IMR-90 (cell line): ENCODE measurements at places on chromosomes 12 and 14. TPM values are rescaled to one million over a fixed set of nuclear protein-coding genes. Genes with fewer than 3 reads are reported as not detected.
A peak's percentile ranks its signal among the peaks of the same experiment; 100 is the strongest.

DNA sequence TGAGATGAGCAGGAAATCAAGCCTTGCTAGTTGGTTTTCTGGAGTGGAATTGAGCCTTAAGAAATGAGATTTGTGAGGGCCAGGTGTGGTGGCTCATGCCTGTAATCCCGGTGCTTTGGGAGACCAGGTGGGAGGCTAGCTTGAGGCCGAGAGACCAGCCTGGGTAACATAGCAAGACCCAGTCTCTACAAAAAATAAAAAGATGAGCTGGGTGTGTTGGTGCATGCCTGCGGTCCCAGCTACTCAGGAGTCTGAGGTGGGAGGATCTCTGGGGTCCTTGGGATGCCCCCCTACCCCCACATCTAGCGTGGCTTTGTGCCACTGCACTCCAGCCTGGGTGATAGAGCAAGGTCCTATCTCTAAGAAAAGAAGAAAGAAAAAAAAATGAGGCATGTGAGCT lies 104.2 kb upstream of the RTL1 start:
- H3K27me3 ChIP-seq: no peaks in the 10 kb centered on the region
- DNase-seq: no peak
- H3K4me1 ChIP-seq: peaks cover 24% of the 10 kb centered on the region
- peaks cover 50% of the 10 kb centered on the region for H3K36me3 ChIP-seq
- no peak overlapping the region for H3K4me3 ChIP-seq

DNA sequence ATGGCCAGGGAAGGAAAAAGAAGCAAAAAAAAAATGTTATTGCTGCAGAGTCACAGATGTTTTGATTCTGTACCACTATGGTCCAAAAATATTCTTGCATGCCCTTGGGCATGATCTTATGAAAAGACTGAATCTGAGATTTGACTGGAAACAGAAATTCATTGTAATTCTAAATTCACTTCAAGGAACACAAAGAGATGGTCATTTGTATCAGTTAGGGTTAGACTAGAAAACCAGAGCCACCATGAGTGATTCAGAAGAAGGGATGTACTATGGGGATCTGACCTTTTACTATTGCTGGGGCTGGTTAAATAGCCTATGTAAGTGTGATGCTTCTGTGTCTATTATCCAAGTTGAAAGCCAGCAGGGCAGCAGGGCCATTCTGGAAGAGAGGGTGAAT lies 5.2 kb downstream of the TMTC1 start:
- H3K4me1 ChIP-seq: peaks cover 6% of the 10 kb centered on the region
- peaks cover 4% of the 10 kb centered on the region; the same call in 1 of the 2 replicates for H3K36me3 ChIP-seq
- H3K27me3 ChIP-seq: no peaks in the 10 kb centered on the region

GRCh38 chr14:58662018-58662417 lies 24.3 kb downstream of the DACT1 start:
- no peaks in the 10 kb centered on the region for H3K36me3 ChIP-seq
- H3K4me1 ChIP-seq: peaks cover 6% of the 10 kb centered on the region; the same call in 1 of the 2 replicates
- no peak for DNase-seq
- H3K27me3 ChIP-seq: no peaks in the 10 kb centered on the region; the same call in 1 of the 2 replicates
- H3K27ac ChIP-seq: no peak overlapping the region
- H3K4me3 ChIP-seq: no peak overlapping the region

The MYF5 gene
- total RNA-seq: not detected in 2 replicates

GRCh38 chr12:49538510-49539403 lies at the start of gene KCNH3:
TSS of gene KCNH3 (plus strand) at chr12:49539030. CDS start at chr12:49539417, 387 bp downstream.
- no peak within 1 kb of the TSS for H3K27ac ChIP-seq
- peak within 1 kb of the TSS; percentile 51 for H3K4me3 ChIP-seq
- peaks cover 57% of the 10 kb centered on the region for H3K27me3 ChIP-seq
- 0 out of 2 replicates have a peak, but pooled peaks cover 2% of the 10 kb centered on the region for H3K4me1 ChIP-seq

- peaks cover 5% of the 10 kb centered on the region; the same call in 1 of the 2 replicates for H3K27me3 ChIP-seq
- H3K27ac ChIP-seq: no peak overlapping the region
- DNase-seq: no peak
- H3K4me3 ChIP-seq: no peak overlapping the region
- H3K4me1 ChIP-seq: peaks cover 13% of the 10 kb centered on the region
These were observed 108.5 kb downstream of the DICER1 start for GRCh38 chr14:95048771-95049312.

- no peaks in the 10 kb centered on the region for H3K27me3 ChIP-seq
- peak; percentile 37 for DNase-seq
- H3K4me3 ChIP-seq: no peak overlapping the region
- 0 out of 2 replicates have a peak, but pooled peaks cover 2% of the 10 kb centered on the region for H3K36me3 ChIP-seq
- H3K27ac ChIP-seq: no peak overlapping the region
These were observed 6.5 kb upstream of the HCFC2 start for GRCh38 chr12:104057771-104058197.

GRCh38 chr12:113041560-113041959 lies 15.0 kb upstream of the DTX1 start:
- no peak overlapping the region for H3K27ac ChIP-seq
- no peaks in the 10 kb centered on the region; the same call in 1 of the 2 replicates for H3K27me3 ChIP-seq
- no peak overlapping the region for H3K4me3 ChIP-seq
- H3K36me3 ChIP-seq: no peaks in the 10 kb centered on the region
- H3K4me1 ChIP-seq: no peaks in the 10 kb centered on the region
- no peak for DNase-seq

DNA sequence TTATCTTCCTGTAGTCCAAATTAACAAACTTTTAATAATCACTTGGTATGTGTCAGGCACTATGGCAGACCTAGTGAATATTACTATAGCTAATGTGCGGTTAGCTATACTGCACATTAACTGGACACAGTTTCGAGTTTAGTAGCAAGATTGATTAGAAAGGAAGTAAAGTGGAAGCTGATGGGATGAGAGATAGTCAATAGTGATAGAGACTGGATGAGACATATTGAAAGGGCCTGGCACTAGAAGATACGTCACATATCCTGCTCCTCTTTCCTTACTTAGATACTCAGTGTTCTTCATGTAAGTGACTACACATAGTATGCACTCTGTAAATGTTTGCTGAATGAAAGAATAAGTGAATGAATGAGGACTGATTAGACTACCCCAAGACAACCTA lies 5.5 kb downstream of the TBK1 start:
- H3K27ac ChIP-seq: no peak overlapping the region
- no peak for DNase-seq
- H3K27me3 ChIP-seq: no peaks in the 10 kb centered on the region
- peaks cover 14% of the 10 kb centered on the region for H3K36me3 ChIP-seq
- no peak overlapping the region for H3K4me3 ChIP-seq
- H3K4me1 ChIP-seq: peaks cover 23% of the 10 kb centered on the region

The GLIPR1L1 gene
- total RNA-seq: not detected in 2 replicates

GRCh38 chr14:71121711-71122110 lies 214.5 kb downstream of the PCNX1 start:
- no peak overlapping the region for H3K27ac ChIP-seq
- no peaks in the 10 kb centered on the region for H3K27me3 ChIP-seq
- peaks cover 6% of the 10 kb centered on the region; the same call in 1 of the 2 replicates for H3K36me3 ChIP-seq
- DNase-seq: no peak
- no peak overlapping the region for H3K4me3 ChIP-seq

The BICDL1 gene
- total RNA-seq: not detected in 2 replicates

The SYCP3 gene
- under 0.01 TPM in 1 of 2 replicates, not detected in the other for total RNA-seq

DNA sequence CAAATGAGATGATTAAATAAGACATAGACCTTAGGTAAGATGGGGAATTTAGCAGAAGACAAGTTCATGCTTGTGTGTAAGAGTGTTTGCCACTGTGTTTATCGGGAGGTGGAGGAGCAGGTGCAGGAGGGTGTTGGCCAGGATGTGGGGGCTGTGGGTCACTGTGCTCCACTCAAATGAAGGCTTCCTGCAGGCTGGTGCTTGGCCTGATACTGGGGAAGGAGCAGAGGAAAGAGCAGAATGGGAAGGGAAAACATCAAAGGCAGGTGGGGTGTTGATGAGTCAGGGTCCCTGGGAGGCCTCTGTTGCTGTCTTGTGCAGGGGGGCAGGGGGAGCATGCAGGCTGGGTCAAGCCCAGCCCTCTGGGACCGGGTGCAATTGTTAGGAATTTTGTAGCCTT lies 126.5 kb downstream of the TSPAN9 start:
- H3K4me1 ChIP-seq: peaks cover 8% of the 10 kb centered on the region
- no peak overlapping the region for H3K27ac ChIP-seq
- no peak for DNase-seq
- no peak overlapping the region for H3K4me3 ChIP-seq
- peaks cover 6% of the 10 kb centered on the region for H3K27me3 ChIP-seq

The NUP37 gene
- 55.0 and 71.9 TPM in 2 replicates for total RNA-seq

The P2RX2 gene
- total RNA-seq: not detected in 2 replicates

DNA sequence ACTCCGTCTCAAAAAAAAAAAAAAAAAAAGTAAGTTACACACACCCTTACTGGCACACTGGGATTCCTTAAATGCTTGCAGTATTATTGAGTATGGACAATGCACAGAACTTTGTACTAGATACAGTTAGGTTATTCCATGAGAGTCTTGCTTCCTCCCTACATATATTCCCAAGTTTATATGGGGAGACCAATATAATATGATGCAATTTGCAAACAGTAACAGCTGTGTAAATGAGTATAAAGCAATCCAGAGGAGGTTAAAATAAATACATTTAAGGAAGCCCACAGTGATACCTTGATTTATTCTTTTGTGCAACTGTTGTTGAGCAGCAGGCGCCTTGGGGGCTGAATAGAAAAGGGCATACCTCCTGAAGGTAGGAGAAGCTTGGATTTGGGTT lies 26.6 kb downstream of the RASSF3 start:
- peaks cover 1% of the 10 kb centered on the region for H3K36me3 ChIP-seq
- no peaks in the 10 kb centered on the region for H3K27me3 ChIP-seq
- DNase-seq: no peak
- peaks cover 8% of the 10 kb centered on the region for H3K4me1 ChIP-seq
- H3K27ac ChIP-seq: no peak overlapping the region

The ADCY4 gene
- not detected in 2 replicates for total RNA-seq

- no peak for DNase-seq
- H3K27ac ChIP-seq: no peak overlapping the region
- no peak overlapping the region for H3K4me3 ChIP-seq
- no peaks in the 10 kb centered on the region for H3K4me1 ChIP-seq
- peaks cover 2% of the 10 kb centered on the region; the same call in 1 of the 2 replicates for H3K27me3 ChIP-seq
These were observed 95.2 kb downstream of the SSPN start for GRCh38 chr12:26290565-26290964.

The KRT75 gene
- not detected in 2 replicates for total RNA-seq

The FOXN4 gene
- total RNA-seq: not detected in 2 replicates

DNA sequence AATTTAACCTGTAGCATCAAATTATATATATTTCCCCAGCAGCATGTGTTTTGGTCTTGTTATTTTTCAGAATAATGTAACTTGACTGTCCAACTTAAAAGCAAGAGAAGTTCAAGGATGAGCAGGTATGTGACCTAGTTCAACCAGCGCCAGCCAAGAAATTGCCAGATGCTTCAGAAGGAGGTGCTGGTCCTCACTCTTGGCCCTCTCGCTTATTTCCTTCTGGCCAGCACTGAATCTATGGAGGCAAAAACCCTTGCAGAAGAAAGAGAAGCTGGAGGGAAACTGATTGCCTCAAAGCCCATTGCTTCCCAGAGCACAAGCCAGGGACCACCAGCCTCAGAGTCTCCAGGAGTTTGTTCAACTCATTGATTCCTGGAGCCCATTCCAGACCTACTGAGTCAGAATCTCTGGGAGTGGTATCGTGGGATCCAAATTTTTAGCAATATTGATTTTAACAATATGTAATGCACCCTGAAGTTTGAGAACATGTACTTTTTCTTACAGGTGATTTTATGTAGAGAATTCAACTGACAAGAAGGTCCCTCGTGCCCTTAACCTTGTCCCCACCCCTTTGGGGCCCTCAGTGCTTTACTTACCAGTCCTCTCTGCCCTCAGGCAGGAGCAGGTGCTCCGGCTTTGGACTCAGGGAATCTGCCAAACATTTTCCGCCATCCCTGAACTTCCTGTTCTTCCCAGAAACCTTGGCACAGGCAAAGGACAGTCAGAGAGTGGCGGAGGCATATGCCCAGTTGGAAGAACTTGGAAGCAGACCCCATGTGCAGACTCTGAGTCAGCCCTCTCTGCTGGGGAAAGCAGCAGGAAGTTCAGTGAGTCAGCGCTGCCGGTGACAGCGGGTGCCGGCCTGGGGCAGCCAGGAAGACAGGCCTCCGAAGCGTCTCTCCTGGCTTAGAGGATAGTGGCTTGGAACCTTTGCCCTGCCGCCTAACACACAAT lies 10.4 kb downstream of the BEST3 start:
- peak overlapping the region; percentile 8; the same call in 1 of the 2 replicates for H3K27ac ChIP-seq
- peaks cover 8% of the 10 kb centered on the region for H3K4me1 ChIP-seq
- no peaks in the 10 kb centered on the region for H3K36me3 ChIP-seq
- peak; percentile 94 for DNase-seq

GRCh38 chr14:93458234-93458633 lies 27.5 kb downstream of the UNC79 start:
- no peaks in the 10 kb centered on the region for H3K36me3 ChIP-seq
- no peaks in the 10 kb centered on the region for H3K27me3 ChIP-seq
- H3K27ac ChIP-seq: no peak overlapping the region
- no peak overlapping the region for H3K4me3 ChIP-seq

- no peak for DNase-seq
- no peaks in the 10 kb centered on the region for H3K4me1 ChIP-seq
- peaks cover 13% of the 10 kb centered on the region for H3K27me3 ChIP-seq
- no peak overlapping the region for H3K4me3 ChIP-seq
These were observed 83.6 kb downstream of the ANO2 start for GRCh38 chr12:5861416-5861815.

The TIGAR gene
- 7.3 and 13.9 TPM in 2 replicates for total RNA-seq

The GABARAPL1 gene
- 51.6 and 63.0 TPM in 2 replicates for total RNA-seq

The NPFF gene
- total RNA-seq: not detected in 2 replicates

The ASCL1 gene
- total RNA-seq: not detected in 2 replicates

The STYK1 gene
- total RNA-seq: 0.72 and 1.1 TPM in 2 replicates

The SERPINA10 gene
- not detected in 2 replicates for total RNA-seq
